HCT116 (cell line): ENCODE measurements at places on chromosomes 7 and 10.

DNA sequence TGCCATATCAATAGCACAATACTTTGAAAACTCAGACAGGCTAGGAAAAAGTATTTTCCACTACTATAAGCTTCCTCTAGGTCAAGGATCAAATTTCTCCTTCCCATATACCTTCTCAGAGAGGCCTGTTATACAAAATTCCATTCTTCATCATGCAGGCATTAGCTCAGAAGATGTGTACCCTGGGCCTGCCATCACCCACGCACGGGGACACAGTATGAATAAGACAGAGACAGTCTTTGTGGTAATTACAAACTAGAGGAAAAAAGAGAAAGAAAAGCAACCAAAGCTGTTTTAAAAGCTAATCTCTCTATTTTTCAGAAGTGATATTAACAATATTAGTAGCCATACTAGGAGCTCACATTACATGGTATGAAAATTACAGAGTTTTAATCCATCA, 236.8 kb upstream of the AOAH start:
- no peak overlapping the region for H3K4me3 ChIP-seq
- H3K27ac ChIP-seq: no peak overlapping the region
- no peak for DNase-seq

- 0 out of 2 replicates have a peak, but pooled peaks cover 2% of the 10 kb centered on the region for H3K4me1 ChIP-seq
- H3K36me3 ChIP-seq: no peaks in the 10 kb centered on the region
- H3K4me3 ChIP-seq: no peak overlapping the region
- H3K27ac ChIP-seq: no peak overlapping the region
- no peak for DNase-seq
These were observed 382.2 kb upstream of the ZMIZ1 start for GRCh38 chr10:78686444-78687060.

- no peaks in the 10 kb centered on the region for H3K27me3 ChIP-seq
- no peak for DNase-seq
- peaks cover 27% of the 10 kb centered on the region for H3K4me1 ChIP-seq
- H3K36me3 ChIP-seq: no peaks in the 10 kb centered on the region
These were observed 1.8 kb downstream of the GDI2 start for GRCh38 chr10:5811387-5811821.

- DNase-seq: no peak
- no peak overlapping the region for H3K27ac ChIP-seq
- no peaks in the 10 kb centered on the region for H3K27me3 ChIP-seq
- no peaks in the 10 kb centered on the region for H3K36me3 ChIP-seq
- no peak overlapping the region for H3K4me3 ChIP-seq
These were observed 12.3 kb upstream of the FAM133B start for GRCh38 chr7:92602352-92603088.

DNA sequence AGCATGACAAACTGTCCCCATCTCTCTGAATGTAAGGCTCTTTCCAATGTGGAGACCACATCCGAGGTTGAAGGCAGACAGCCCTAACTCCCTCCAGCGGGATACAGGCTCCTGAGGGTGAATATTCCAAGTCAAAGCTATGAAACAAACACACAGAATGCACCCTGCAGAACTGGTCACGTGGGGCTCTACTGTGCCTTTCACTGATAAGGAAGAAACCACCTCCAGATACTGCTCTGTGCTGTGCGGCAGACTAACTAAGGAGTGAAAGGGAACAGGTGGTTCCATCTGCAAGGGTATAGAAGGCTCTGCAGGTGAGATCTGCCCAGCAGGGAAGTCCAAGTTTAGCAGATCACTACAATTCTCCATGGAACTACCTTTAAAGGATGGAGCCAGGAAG, 534.4 kb downstream of the KCNMA1 start:
- H3K4me3 ChIP-seq: no peak overlapping the region
- no peak for DNase-seq
- H3K4me1 ChIP-seq: no peaks in the 10 kb centered on the region
- no peak overlapping the region for H3K27ac ChIP-seq
- H3K36me3 ChIP-seq: no peaks in the 10 kb centered on the region

DNA sequence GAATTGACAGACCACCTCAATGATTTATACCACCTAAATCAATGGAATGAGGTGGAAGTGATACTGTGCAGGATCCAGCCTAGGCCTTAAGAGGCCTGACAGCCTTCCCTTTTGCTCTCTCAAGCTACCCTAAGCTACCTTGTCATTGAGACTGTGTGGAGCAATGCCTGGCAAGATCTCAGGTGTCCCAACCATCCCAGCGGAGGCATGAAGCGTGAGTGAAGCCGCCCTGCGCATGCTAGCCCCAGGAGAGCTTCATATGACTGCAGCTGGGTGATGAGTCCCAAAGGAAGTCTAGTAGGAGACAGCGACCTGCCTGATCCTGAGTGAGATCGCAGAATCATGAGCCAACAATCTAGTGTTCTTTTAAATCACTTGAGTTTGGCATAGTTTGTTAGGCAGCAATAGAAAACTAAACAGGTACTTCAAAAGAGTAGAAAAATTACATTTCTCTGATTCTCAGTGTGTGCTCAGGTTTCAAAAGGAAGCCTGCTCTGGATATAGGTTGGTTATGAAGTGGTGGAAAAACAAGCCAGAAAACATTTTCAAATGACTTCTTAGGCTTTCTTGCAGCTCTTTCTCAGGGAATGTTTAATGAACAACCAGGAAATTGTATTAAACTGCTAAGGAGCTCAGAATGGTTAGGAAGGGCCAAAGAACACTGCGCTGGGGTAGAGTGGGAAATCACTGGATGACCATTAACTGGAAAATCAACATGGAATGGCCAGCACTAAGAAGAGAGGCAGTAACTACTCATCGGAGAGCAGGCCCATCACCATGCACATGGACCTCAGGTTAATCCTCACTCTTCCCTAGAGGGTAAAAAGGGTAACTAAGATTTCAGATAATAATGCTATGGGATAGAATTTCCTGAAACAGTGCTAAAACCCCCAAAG, 535.2 kb downstream of the PHTF2 start:
- DNase-seq: no peak
- no peaks in the 10 kb centered on the region for H3K4me1 ChIP-seq
- no peaks in the 10 kb centered on the region for H3K36me3 ChIP-seq
- H3K4me3 ChIP-seq: no peak overlapping the region

- H3K4me3 ChIP-seq: 0 out of 2 replicates have a peak overlapping the region, but pooled peaks have one; percentile 2
- DNase-seq: peak; percentile 62
- peaks cover 28% of the 10 kb centered on the region for H3K4me1 ChIP-seq
- H3K27ac ChIP-seq: no peak overlapping the region
These were observed 90.8 kb downstream of the CHN2 start for GRCh38 chr7:29285444-29285793.

DNA sequence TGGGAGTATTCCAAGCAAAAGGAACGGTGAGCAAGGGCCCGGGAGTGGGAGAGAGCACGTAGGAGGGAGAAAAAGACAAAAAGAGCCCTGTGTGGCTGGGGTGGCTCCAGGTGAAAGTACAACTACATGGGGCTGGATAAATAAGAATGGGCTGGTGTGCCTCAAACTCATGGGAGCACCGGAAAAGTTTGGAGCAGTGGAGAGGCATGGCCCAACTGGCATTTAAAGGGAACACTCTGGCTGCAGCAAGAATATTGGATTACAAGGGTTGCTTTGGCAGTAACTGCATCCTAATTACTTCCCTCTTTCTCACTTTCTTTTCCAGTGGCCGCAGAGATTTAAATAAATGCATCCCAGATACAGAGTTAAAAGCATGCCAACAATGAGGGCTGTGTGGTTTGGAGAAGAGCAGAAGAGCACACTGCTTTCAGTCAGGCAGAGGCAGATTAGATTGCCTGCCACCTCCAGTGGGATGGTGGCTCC, 39.1 kb upstream of the HERPUD2 start:
- no peak for DNase-seq
- H3K36me3 ChIP-seq: no peaks in the 10 kb centered on the region
- H3K4me3 ChIP-seq: no peak overlapping the region
- H3K27ac ChIP-seq: no peak overlapping the region

GRCh38 chr10:9243941-9244411, 1189.5 kb downstream of the GATA3 start:
- no peaks in the 10 kb centered on the region for H3K27me3 ChIP-seq
- H3K4me1 ChIP-seq: no peaks in the 10 kb centered on the region
- H3K27ac ChIP-seq: no peak overlapping the region
- DNase-seq: no peak
- no peak overlapping the region for H3K4me3 ChIP-seq

DNA sequence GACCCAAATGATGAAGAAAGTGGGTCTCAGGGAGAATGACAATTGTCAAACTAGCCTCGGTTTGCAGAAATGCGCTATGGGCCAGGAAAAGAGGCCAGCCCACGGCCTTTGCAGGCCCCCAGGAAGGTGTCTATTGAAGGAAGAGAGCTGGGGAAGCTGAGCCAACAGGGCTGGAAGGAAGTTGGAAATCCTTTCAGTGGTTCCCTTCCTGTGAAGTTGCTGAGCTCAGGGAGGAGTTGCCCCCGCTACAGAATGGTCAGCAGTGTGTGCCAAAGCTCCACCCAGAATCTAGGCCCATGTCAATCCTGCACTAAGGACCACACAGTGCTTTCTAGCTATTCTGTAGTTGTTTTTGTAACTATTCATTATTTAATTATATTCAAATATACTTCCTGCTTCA, 91.6 kb upstream of the ANLN start:
- H3K4me3 ChIP-seq: no peak overlapping the region
- H3K27ac ChIP-seq: no peak overlapping the region
- no peaks in the 10 kb centered on the region for H3K36me3 ChIP-seq
- no peak for DNase-seq
- no peaks in the 10 kb centered on the region for H3K27me3 ChIP-seq

DNA sequence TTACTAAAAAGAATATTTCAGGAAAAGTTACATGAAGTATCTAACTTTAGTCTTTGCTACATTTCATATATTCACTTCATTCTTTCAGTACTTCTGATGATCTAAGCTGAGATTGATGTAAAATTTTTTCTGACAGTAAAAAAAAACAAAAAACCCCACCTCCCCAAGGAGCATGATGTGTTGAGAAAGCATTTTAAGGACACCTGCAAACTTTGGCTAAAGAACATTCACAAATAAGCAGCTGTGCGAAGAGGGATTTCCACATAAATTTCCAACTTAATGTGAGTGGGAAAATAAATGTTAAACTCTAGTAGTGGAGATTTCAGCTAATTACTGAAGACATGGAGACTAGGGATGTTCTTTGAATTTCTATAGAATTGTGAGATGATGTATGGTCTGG, 35.5 kb downstream of the DLD start:
- H3K27me3 ChIP-seq: no peaks in the 10 kb centered on the region
- DNase-seq: no peak
- H3K4me3 ChIP-seq: no peak overlapping the region
- H3K36me3 ChIP-seq: peaks cover 14% of the 10 kb centered on the region; the same call in 1 of the 2 replicates
- H3K27ac ChIP-seq: no peak overlapping the region

DNA sequence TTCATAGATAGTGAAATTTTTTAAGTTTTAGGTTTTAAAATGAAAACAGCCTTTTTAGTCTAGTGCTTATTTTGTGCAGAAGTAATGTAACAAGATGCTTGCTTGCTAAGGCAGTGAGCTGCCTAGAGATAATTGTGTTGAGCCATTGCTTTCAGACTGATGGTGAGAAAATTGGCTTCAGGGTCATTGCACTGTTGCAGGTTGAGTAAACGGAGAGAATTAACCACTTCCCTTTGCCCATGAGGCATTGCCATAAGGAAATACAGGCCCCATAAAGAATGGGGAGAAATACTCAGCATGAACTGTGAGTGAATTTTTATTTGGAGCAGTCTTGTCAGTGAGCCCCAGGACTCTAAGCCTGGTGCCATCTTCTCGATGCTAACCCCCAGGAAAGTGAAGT, 140.5 kb downstream of the LRRC4 start:
- no peak overlapping the region for H3K27ac ChIP-seq
- H3K27me3 ChIP-seq: no peaks in the 10 kb centered on the region
- no peak for DNase-seq
- H3K4me1 ChIP-seq: peaks cover 8% of the 10 kb centered on the region; the same call in 1 of the 2 replicates
- no peak overlapping the region for H3K4me3 ChIP-seq

GRCh38 chr10:123147635-123148413, at the start of gene HMX2:
Gene HMX2 (plus strand): TSS chr10:123148136. CDS start chr10:123148379, 243 bp downstream.
- no peaks in the 10 kb centered on the region for H3K4me1 ChIP-seq
- H3K36me3 ChIP-seq: no peaks in the 10 kb centered on the region
- no peak within 1 kb of the TSS for H3K4me3 ChIP-seq
- H3K27ac ChIP-seq: no peak within 1 kb of the TSS

- no peaks in the 10 kb centered on the region for H3K36me3 ChIP-seq
- no peak overlapping the region for H3K27ac ChIP-seq
- DNase-seq: no peak
- H3K4me3 ChIP-seq: no peak overlapping the region
These were observed 7.2 kb upstream of the EPHA1 start for GRCh38 chr7:143415742-143416397.

DNA sequence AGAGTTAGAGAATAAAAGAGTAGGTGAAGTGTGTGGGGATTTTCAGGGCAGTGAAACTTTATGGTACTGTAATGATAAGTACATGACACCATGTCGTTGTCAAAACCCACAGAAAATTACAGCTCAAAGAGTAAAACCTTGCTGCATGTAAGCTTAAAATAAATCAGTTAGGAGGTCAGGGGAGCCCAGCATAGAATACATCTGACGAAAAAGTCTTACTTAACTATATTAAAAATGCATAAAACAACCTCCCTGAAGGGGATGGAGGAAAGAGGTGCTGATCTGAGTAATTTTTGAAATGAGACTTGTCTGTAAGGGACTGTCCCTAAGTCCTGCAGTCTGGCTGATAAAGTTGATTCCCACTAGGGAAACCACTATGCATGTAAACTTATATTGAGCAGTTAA, 49.8 kb upstream of the AKR1E2 start:
- no peak overlapping the region for H3K4me3 ChIP-seq
- H3K4me1 ChIP-seq: peaks cover 25% of the 10 kb centered on the region
- H3K27ac ChIP-seq: no peak overlapping the region
- no peaks in the 10 kb centered on the region for H3K36me3 ChIP-seq
- DNase-seq: no peak

- H3K27me3 ChIP-seq: no peaks in the 10 kb centered on the region
- DNase-seq: no peak
These were observed 14.9 kb upstream of the ARPC1B start for GRCh38 chr7:99359465-99360154.

DNA sequence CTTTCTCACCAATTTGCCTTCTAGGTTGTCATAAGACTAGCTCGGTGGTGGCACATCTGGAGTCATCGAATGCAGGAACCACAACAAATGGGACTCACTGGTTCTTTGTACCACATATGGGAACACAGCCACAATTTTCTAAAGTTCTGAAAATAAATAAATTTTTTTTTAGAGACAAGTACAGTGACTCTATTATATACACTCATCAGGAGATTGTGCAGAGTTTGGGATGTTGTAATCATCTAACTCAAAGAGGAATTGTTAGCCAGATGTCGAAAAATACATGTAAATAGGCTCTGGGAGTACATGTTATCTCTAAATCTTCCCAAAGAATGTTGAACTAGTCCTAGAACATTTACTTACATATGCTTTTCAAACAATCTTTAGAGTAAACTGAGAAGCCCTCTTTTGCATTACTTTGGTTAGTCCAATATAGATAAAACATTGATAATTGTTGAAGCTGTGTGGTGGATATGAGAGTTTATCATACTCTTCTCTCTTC, 19.6 kb upstream of the SEPTIN7 start:
- no peak overlapping the region for H3K4me3 ChIP-seq
- H3K27ac ChIP-seq: no peak overlapping the region
- no peaks in the 10 kb centered on the region for H3K27me3 ChIP-seq
- no peak for DNase-seq
